ENCODE measurements at places on chromosomes 16 and 17.
A peak's percentile ranks its signal among the peaks of the same experiment; 100 is the strongest.

GRCh38 chr16:74691093-74691855 is 9.4 kb downstream of the MLKL start:
- H3K27ac ChIP-seq: no peak overlapping the region
- peaks cover 23% of the 10 kb centered on the region for H3K36me3 ChIP-seq
- peaks cover 5% of the 10 kb centered on the region for H3K4me1 ChIP-seq
- no peak overlapping the region for H3K4me3 ChIP-seq
- no peak for DNase-seq
- no peaks in the 10 kb centered on the region for H3K27me3 ChIP-seq

DNA sequence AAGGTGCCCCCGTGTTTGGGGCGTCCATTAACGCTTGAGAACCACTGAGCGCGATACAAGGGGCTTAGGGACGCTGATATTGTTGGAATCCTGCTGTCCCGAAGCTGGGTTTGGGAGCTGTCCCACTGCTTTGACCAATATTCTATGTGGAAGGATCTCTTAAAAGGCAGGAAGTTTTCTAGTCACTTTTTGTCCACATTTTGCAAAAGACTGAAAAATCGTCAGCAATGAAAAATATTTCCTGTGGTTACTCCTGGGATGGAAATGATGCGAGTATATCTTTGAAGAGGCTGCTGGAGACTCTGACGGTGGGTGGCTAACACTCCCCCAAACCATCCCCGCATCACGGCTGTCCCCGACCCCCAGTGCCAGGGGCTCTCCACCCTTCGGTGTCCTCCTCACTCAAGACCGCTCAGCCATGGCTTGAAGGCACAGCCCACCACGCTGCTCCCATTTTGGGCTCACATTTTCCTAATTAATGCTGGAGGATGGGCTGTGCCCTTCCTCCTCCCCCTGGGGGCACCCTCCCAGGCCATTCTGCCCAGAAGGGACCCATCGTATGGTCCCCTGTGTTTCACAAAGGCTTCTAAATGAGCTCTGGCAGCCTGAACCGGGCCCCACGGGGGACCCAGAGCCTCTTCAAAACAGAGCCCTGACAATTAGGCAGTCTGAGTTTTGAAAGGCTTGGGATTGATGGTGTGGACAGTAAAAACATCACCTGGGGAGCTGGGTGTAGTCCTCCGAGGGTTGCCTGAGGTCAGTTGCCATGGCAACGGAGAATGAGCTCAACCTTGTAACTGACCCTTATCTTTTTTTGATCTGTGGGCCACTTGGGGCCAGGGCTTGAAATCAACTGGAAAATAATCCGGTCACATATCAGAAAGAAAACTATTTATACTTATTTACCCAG is 158.6 kb downstream of the C16orf78 start:
- no peak for DNase-seq
- no peaks in the 10 kb centered on the region for H3K27me3 ChIP-seq
- H3K4me1 ChIP-seq: no peaks in the 10 kb centered on the region
- no peaks in the 10 kb centered on the region for H3K36me3 ChIP-seq
- no peak overlapping the region for H3K4me3 ChIP-seq

- no peaks in the 10 kb centered on the region for H3K4me1 ChIP-seq
- no peaks in the 10 kb centered on the region for H3K27me3 ChIP-seq
- no peak for DNase-seq
- no peak overlapping the region for H3K27ac ChIP-seq
Observed at GRCh38 chr17:72301887-72302286, 181.1 kb downstream of the SOX9 start.

DNA sequence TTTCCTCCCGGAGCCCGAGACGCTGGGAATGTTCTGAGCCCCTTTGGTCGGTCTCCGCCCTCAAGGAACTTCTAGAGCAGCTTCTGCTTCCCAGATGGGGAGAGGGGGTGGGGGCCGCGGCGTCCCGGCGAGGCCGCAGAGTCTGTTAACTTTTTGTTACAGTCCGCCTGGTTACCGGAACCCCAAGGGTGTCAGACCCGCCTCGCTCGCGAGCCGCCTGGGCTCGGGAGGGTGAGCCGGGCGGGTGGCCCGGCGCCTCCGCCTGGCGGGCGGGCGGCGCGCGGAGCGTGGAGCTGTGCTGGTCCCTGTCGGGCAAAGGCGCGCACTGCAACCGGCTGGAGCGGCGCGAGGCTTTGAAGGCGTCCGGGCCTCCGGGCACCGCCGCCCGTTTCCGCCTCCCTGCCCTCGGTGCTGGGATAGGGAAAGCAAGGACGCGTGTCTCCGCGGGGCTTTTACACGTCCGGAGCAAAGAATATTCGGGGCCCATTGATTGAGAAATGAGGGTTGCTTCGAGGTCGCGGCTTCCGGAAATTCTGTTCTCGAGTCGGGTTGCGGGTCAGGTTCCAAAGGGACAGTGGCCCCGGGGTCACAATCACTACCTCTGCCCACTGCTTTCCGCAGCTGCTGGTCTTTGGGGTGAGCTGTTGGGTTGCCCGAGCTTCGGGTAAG is 1.7 kb downstream of the HS3ST3B1 start:
- H3K27ac ChIP-seq: peak overlapping the region; percentile 82
- no peaks in the 10 kb centered on the region for H3K36me3 ChIP-seq
- peaks cover 12% of the 10 kb centered on the region for H3K27me3 ChIP-seq
- H3K4me3 ChIP-seq: peak overlapping the region; percentile 94

GRCh38 chr17:15321556-15322251 is 19.7 kb downstream of the TEKT3 start:
- no peaks in the 10 kb centered on the region for H3K27me3 ChIP-seq
- H3K4me1 ChIP-seq: no peaks in the 10 kb centered on the region
- H3K27ac ChIP-seq: no peak overlapping the region
- DNase-seq: no peak
- no peaks in the 10 kb centered on the region for H3K36me3 ChIP-seq
- H3K4me3 ChIP-seq: no peak overlapping the region

DNA sequence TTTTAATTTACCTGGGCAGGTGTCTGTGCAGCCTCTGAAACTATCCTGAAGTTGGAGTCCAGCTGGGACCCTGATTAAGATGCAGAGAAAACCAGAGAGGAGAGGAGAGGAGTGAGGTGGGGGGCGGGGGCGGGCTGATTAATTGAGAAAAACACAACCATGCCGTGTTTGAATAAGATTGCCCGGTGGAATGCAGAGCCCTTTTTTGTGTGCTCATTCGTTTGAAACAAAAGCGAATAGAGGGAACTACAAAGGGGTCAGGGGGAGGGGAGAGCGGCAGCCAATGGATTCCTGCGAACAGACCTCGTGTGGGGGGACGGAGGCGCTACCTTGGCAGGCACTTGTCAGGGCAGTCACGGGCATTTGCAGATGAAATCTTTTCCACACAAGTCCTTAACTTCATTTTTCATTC is 355.8 kb downstream of the SOX9 start:
- no peak overlapping the region for H3K27ac ChIP-seq
- DNase-seq: no peak
- H3K36me3 ChIP-seq: no peaks in the 10 kb centered on the region
- H3K4me3 ChIP-seq: no peak overlapping the region
- no peaks in the 10 kb centered on the region for H3K27me3 ChIP-seq

Data from CD8-positive, alpha-beta memory T cell (primary cell).